Activated CD8-positive, alpha-beta memory T cell treated with anti-CD3 and anti-CD28 coated beads for 4 hours (primary cell): ENCODE measurements at places on chromosomes 3 and 15.

DNA sequence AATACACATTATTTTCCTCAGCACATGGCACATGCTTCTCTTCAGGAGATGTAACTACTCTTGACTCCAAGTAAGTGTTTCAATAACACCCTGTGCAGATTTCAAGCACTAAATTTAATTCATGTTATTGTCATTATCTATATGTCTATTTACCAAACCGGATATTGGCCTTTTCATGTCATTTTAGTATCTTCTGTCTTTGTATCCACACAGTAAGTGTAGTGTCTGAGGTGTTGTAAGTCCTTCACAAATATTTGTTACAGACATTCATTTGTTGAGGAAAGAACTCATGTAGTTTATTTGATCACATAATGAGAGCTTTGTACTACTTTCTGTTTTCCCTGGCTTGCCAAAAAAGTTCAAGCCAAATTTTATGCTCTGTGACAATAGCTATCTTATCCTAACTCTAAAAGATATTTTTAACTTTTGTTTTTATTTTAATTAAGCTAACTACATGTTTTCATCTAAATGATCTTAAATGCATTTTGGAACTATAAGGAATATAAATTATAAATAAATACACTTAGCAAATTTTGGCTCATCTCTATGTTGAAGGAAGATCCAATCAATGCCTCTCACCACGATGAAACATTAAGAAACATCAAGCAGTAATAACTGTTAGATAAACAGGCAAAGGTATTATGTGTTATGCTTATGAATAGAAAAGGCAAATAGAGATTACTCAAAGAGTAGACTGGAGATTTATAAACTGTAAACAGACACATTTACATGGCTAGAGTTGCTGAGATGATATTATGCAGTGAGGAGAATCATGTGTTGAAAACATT, 48.3 kb downstream of the SPTSSB start:
- DNase-seq = no peak

GRCh38 chr3:88509582-88509981, 359.8 kb downstream of the C3orf38 start:
- no peak for DNase-seq

- DNase-seq = no peak
Measured at GRCh38 chr3:46024131-46024530, 3.2 kb downstream of the XCR1 start.

DNA sequence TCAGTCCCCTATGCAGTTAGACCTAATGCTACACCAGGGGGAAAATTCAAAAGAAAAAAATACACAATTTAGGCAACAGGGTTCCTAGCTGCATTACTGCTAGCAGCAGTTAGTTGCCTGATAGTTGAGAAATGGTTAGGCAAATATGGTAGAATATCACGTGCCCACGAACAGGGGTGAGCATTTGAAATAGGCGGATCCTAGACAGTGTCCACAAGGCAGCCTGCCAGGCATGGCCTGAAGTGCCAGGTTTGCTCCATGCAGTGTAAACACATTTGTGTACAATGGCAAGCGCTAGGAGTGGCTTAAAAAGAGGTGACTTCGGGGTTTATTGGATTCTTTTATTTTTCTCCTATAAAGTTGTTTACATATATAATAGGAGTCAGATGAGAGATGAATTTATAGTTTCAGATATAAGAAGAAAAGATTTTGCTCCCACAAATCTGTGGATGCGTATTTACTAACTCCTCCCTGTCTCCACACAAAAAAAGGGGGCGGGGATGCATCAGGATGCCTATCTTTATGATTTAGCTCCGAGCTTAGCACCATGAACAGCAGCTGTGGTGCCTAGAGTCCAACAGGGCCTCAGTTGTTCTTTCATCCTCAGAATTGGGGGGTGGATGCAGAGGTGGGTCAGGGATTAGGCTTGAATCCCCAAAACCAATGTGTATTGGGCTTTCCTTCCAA, 3.9 kb upstream of the TGM4 start:
- DNase-seq = no peak

DNA sequence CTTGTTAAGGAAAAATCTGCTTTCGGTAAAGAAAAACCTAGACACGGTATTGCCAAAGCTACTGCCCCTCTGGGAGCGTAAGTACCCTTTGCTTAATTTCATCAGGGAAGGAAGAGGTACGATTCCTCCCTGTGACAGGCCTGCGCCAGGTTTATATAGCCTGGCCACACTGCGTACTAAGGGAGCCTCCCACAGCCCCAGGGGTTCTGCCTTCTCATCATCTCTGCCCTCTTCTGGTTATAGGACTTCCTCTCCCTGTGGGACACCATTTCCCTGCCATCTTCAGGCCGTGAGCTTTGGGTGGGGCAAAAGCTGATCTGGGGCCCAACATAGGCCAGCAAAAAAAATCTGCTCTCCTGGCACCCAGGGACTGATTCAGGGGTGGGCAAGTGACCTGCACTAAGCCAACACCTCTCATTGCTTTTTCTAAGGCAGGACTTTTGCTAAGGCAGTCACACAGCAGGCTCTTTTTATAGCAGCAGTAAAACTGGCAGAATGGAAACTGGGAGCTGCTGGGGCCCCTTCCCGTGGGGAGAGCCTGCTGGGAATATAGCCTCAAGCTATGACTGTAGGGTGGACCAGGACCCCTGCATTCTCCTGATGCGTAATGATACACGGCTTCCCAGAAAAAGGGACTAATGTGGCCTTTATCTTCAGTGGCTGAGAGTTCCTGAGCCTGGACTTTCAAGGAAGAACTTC, 76.2 kb downstream of the PRICKLE2 start:
- no peak for DNase-seq

GRCh38 chr3:121295979-121296378, 249.8 kb downstream of the POLQ start:
- DNase-seq = no peak

DNA sequence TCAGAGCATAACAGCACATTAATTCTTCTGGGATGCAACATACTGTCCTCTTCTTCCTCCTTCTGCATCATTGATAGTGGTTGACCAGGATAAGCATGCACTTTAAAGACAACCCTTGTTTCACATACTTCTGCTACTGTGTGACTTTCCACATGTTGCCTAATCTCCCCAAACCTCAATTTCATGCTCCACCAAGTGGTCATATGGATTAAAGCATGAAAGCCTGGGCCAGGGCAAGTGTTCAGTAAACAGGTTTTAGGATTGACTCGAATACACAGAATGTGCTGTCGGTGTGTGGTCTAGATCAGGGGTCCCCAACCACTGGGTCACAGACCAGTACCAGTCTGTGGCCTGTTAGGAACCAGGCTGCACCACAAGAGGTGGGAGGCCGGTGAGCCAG, 22.5 kb upstream of the BFSP2 start:
- no peak for DNase-seq

GRCh38 chr3:122100591-122101463, 45.7 kb downstream of the CD86 start:
- DNase-seq = no peak

GRCh38 chr15:36936613-36937012, 163.7 kb downstream of the MEIS2 start:
- DNase-seq = no peak

DNA sequence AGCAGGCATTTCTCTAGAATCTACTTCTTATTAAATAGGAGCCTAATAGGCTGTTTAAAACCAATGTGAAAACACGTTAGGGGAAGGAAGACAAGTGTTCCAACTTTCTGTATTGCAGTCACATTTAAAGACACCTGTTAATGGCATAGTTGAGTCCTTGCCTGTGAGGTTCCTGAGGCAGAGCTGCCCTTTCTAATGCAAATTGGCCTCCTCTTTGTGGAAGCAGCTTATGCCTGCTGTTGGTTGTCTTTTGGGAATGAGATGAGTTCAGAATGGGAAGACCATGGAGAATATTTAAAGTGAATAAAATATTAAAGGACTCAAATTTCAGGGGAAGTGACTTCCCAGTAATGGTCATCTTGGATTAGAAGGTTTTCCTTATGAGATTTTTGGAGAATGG, 51.2 kb downstream of the NEK11 start:
- DNase-seq = no peak

DNA sequence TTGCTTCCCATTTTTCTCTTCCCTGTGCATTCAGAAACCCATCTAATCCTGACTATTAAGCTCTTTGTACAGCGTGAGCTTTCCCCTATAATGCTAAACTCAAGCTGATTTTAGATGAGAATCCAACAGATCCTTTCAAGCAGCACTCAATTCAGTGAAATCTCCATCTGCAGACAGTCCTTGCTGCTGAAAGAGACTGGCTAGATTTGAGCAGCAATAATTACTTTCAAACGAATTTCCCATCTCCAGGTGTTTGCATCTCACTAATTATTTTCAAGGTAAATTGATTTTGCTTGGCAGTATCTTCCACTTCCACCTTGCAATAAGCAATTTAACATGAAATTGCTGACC, 49.5 kb upstream of the SLC7A14 start:
- DNase-seq = no peak

DNA sequence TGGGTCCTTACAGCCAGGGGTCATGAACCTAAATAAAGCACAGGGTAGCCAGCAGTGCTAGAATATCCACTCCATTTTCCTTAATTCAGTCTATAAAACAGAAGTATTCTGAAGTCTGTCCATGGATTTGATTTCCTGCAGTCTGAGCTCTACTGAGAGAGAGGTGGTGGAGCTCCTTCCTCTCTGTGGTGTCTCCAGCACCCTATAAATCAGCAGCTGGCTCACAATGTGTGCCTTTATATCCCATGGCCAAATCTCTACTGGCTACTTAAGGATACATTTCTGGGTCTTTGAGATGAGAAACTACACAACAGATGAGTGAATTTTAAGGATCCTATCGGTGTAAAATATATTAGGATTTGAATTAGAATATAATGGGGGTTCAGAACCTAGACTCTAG, 339.9 kb upstream of the RBMS3 start:
- DNase-seq = no peak

DNA sequence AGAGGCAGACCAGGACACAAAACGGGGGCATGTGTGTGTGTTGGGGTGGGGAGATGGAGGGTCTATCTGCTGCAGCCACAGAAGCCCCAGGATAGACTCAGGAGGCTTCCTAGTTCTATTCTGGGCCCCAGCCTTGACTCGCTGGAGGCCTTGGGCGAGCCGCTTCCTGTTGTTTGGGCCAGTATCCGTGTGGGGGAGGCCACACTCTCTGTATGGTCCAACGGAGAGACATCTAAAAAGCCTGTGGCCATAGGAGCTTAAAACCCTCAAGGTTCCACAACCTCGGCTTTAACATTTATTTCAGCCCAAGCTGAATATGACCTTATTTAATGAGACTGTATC, 32.8 kb downstream of the POC1A start:
- no peak for DNase-seq

DNA sequence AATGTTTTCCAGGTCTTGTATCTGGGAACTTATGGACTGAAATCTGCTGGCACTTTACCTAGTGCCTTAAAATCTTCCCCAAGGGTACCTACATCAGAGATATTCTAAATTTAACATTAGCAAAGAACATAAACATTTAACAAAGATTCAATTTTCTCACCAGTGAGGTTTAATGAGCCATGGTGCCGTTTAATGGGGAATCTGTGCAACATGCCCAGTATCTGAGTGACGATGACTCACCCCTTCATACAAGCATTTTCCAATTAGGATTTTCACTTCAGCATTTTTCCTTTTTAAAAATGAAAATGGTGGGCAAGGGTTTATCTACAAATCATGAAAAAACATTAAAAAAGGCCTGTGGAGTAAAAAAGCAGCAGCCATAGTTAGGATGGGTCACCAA, 189.4 kb downstream of the SLC9A9 start:
- no peak for DNase-seq

GRCh38 chr15:64464276-64465005, 4.1 kb downstream of the ZNF609 start:
- no peak for DNase-seq

- no peak for DNase-seq
Measured at GRCh38 chr3:12559520-12559919, 2.6 kb downstream of the MKRN2 start.

GRCh38 chr3:9188583-9188982, 60.9 kb downstream of the SRGAP3 start:
- no peak for DNase-seq

GRCh38 chr15:52224211-52224610, 33.0 kb upstream of the GNB5 start:
- DNase-seq = no peak

GRCh38 chr3:106341586-106342162, 472.9 kb upstream of the CBLB start:
- no peak for DNase-seq

DNA sequence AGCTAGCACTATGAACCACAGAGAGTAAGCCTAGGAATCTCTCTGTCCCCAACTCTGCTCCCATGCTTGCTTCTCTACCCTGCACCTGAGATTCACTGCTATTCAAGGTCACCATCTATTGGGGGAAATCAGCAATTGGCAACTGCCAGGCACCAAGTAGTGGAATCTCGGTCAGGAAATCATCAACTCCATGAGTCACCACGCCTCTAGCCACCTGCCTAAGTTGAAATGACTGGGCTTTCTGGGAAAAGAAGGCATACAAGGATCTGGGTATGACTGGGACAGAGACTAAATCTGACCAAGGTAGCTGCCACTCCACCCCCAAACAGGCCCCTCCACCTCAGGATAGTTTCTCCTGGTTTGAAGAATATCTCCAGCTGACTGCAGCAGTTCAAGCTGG, 464.1 kb upstream of the CBLB start:
- DNase-seq = no peak

DNA sequence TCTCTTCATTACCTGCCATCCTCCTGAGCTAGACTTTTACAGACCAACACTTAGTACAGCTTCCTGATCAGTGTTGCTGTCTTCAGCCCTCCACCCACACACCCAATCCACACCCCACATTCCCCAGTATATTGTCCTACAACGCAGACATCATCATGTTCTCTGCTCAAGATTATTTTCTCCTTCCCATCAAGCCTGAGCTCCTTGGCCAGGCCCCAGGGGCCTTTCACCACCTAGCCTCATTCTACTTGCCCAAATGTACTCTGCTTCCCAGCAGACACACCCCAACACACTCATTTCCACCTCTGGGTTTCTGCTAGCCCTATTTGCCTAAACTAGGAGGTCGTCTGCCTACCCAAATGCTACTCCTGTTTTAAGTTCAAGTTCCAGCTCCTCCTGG, 37.0 kb downstream of the DAPK2 start:
- DNase-seq = no peak

DNA sequence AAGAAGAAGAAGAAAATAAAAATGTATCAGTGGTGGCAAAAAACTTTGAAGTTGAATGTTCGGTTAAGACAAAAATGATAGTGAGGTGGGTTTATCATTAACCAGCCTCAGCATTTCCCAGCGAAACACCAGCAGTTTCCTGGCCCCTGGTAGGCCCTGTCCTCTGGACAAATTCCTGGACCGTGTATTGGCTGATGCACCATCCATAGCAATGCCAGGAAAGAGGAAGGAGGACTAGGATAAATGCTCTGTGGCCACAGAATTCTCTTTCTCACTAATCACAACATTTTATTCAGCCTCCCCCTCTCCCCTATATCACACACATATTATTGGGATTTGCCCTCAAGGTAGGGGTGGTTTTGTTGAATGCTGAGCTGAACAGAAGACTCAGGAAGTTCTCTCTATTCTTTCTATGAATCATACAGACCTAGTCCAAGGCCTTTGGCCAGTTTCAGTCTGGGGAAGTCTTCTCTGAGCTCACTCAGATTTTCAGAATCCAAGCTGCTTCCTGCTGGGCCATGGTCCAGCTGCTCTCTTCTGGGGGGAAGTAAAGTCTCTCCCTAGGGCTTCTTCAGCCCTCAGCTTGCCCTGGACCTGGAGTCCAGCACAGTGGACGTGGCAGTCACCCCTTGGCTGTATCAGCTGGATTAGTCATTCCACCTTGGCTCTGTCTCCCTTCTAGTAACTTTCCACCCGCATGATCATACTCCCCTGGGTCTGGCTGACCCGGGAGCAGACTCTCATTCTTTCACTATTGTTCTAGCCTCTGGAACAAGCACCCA, 27.6 kb downstream of the SLC28A1 start:
- DNase-seq = no peak
